CD4-positive, alpha-beta T cell treated with Interleukin-1 beta for 1 hour (primary cell): ENCODE measurements at places on chromosomes 2 and 18.

- no peak for DNase-seq
Measured at GRCh38 chr18:22558945-22559385, 141.2 kb upstream of the CTAGE1 start.

GRCh38 chr2:119349289-119349688, 17.3 kb downstream of the C2orf76 start:
- DNase-seq: no peak

GRCh38 chr2:120622886-120623753, 112.5 kb upstream of the GLI2 start:
- DNase-seq: no peak

DNA sequence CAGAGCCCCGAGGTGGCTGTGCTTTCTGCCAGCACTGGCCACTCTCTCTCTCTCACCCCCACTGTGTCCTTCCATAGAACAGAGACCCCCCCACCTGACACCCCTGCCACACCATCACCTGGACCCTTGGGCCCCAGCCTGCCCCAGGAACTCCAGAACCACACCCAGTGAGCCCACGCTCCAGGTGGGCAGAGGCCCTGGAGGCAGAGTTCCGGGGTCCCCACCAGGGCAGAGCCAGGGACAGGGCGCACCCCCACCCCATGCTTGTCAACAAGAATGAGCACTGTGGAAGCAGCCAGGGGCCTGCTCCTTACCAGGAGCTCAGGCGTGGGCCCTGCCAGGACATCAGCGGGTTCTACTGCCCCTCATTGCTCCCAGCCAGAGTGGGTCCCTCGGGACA, 14.6 kb downstream of the PASK start:
- no peak for DNase-seq

GRCh38 chr2:63189026-63189425, 138.4 kb downstream of the OTX1 start:
- DNase-seq: no peak

DNA sequence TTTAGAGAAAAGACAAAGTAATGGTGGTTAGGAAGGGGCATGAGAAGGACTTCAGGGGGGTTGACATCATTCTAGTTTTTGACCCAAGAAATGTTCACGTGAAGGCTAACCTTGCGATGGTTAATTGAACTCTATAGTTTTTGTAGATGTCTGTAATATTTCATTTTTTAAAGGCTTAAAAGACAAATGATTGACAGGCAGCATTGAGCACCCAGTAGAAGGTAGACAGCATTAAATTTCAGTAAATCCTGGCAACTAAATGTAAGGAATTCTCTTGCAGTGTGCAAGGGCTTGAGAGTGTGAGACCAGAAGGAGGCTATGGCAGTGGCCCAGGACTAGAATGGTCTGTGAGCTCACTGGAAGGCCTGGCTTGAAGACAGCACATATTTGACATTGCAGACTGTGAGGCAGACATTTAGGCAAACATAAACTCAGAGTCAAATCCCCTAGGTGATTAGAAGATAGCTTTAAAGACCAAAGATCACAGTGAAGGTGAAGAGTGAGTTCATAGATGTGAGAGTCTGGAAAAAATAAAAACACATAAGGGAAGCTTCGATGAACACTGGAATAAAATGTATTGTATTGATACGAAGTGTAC, 100.1 kb upstream of the MAP4K4 start:
- no peak for DNase-seq

GRCh38 chr2:63078852-63079606, 28.4 kb downstream of the OTX1 start:
- no peak for DNase-seq

GRCh38 chr2:195534971-195535370, 122.1 kb upstream of the SLC39A10 start:
- DNase-seq: no peak

GRCh38 chr2:172829229-172829628, 93.6 kb downstream of the RAPGEF4 start:
- DNase-seq: no peak

DNA sequence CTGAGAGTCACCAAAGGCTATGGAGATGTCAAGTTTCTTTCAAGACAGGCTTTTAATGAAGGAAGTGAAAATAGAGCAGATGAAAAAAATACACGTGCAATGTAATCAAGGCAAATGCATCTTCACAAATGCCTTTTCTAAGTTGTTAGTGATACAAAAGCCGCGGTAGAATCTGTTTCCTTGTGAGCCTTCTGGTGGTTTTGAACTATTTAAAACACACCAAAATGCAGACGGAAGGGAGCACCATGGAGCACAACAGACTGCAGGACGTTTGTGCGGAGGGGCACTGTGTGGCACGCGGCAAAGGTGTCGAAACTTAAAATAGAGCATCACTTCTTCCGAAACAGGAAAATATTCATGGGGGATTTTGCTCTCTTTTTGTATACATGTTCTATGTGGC, 65.0 kb upstream of the BOD1L2 start:
- no peak for DNase-seq

DNA sequence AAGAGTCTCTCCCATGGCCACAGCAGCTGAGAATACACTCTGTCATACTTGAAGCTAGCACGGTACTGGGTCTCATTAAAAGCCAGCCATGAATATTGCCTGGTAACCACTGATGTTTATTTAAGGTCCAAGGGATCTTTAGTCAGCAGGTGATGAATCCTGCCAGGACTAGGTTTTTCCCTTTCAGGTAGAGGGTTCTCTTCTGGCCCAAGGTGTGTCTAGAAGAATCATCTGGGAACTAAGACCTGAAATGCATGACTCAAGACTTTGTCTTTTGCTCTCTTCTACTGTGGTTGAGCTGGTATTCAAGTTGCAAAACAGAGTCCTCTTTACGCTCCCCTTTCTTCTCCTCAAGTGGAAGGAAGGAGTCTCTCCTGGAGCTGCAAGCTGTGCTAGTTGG, 400.5 kb upstream of the FSIP2 start:
- no peak for DNase-seq

DNA sequence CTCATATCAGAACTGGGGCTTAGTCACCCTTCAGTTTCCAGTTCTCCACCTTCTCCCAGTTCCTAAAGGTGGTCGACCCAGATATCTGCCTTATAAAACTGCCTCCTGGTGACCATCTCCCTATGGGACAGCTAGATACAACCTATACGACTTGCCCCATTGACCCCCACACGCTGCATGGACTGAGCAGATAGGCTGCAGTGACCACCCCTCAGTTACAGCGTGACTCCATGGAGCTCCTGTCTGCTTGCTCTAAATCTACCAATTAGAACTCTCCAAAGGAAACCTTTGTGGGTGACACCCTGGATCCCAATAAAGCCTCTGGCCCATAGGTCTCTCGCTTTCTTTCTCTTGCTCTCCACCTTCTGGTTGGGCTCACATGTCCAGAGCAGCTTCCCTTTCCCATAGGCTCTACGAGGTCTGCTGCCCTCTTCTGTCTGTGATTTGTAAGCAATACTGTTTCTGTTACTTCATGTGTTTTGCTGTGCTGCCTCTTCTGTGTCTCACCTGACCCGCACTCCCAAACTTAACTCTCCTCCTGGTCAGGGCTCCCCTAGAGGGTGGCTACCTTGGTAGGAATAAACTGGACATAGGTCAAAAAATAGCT, 971.3 kb upstream of the FAM98A start:
- DNase-seq: no peak

GRCh38 chr18:577643-578375, 2.4 kb upstream of the CETN1 start:
- DNase-seq: no peak

GRCh38 chr18:55000529-55000928, 41.3 kb upstream of the CCDC68 start:
- no peak for DNase-seq

GRCh38 chr18:79283131-79283810, 112.5 kb upstream of the NFATC1 start:
- no peak for DNase-seq
